ENCODE measurements at places on chromosomes 13 and 19. TPM values are rescaled to one million over a fixed set of nuclear protein-coding genes. Genes with fewer than 3 reads are reported as not detected.
A peak's percentile ranks its signal among the peaks of the same experiment; 100 is the strongest.

DNA sequence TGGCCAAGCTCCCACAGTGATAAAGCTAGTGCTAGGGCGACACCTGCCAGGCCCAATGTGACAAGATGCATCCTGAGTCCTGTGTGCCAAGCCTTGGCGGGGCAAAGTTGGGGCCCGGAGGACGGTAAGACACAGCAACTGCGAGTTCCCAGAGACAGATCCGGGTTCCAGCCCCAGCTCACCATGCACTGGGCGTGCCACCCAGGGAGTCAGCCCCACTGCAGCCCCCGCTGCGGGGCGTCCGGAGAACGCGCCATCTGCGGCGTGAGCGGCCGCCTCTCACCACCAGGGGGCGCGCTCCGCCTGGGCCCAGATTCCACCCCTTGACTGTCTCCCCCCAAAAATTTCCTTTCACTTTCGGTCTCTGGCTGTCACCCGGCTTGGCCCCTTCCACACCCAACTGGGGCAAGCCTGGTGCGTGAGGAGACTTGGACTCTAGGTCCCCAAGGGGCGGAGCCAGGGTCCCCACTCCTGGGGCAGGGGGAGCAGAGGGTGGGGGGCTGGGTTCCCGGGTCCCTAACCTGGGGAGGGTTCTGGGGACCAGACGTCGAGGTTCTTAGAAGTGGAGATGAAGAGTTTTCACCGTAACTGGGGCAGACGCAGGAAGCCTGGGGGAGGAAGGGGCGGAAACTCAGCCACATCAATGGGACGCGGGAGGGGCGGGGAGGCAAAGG is at the start of gene FLT3LG:
Gene FLT3LG (plus strand): TSS at position 348 of the 674 bp plus-strand sequence. CDS start 425 bp downstream, outside the sequence.
- peak; percentile 84 for DNase-seq

- no peak for DNase-seq
Measured at GRCh38 chr13:110576070-110576394, 14.5 kb upstream of the RAB20 start.

The MEIOSIN gene
- total RNA-seq: not detected

- no peak for DNase-seq
Measured at GRCh38 chr13:27607125-27607524, 13.2 kb downstream of the LNX2 start.

The FUT2 gene
- total RNA-seq: not detected

- DNase-seq: no peak
Measured at GRCh38 chr19:18119717-18120105, 22.1 kb downstream of the MAST3 start.

DNA sequence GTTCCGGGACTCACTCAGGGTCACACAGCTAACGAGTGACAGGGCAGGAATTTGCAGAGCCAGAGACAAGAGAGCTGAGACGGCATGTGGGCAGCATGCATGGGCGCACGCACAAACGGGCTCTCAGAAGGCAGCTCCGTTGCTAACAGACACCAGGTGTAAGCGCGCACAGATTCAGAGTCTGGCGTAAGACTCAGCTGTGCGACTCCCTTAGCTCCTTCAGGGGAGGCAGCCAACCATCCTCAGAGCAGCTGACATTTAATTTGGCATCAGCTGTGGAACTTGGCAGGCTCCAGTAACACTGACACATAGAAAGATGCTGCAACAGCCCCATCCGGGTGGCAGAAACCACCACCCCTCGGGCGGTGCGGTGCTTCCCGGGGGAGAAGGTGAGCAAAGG is 7.5 kb upstream of the TM6SF2 start:
- DNase-seq: no peak

DNA sequence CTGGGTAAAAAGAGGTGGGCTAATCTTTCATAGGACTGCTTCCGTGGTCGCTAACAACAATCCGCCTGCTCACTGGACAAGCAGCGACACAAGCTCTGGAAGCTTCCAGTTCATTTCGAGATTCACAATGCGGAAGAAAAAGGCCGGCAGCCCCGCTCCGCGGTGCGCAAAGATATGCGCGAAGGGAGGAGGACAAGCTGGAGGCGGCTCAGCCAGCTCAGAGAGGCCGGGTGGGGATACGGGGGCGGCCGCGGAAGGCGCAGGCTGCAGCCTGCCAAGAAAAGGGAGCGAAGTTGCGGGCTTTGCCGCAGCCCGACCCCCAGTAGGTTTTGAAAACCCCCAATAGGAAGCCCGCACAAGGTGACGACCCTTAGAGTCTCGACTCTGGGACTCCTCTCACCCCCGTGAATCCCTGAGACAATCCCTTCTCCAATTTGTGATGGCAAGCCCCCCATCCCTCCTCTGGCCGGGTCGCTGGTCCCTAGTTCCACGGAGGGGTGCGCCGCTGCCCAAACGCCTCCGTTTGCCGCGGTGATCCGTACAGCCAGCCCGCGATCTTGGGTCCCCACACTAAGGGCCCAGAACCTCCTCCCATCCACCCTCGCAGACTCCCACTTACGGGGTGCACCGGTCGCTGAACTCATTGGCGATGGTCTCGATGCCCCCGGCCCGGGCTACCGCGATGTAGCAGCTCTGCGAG is 697 bp downstream of the HSPH1 start:
- DNase-seq: peak; percentile 48

DNA sequence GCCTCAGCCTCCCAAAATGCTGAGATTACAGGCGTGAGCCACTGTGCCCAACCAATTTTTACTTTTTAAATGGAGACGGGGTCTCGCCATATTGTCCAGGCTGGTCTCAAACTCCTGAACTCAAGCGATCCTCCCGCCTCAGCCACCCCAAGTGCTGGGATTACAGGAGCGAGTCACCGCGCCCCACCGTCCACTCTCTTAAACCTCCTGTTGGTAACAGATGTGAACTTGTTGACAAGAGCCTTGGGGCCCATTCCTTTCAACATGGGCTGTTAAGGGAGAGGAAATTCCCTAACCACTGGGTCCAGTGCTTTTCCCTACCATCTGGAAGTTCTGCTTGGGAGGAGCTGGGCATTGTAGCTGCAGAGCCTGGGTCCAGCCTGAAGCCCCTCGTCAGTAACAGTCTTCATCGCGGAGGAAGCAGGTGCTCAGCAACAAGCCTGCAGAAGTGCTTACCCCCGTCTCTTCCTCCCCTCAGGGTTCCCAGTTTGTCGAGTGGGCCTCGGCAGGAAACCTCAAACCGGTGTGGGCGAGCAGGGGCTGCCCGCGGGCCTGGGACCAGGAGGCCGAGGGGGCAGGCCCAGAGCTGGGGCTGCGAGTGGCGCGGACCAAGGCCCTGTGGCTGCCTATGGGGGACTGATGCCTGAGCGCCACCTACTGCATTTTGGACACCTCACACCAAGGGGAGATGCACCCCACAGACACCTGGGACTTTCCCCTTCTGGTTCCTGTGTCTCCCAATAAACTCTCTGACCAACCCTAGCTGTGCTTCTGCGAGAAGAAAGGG is 4.0 kb upstream of the FLT3LG start:
- DNase-seq: no peak

DNA sequence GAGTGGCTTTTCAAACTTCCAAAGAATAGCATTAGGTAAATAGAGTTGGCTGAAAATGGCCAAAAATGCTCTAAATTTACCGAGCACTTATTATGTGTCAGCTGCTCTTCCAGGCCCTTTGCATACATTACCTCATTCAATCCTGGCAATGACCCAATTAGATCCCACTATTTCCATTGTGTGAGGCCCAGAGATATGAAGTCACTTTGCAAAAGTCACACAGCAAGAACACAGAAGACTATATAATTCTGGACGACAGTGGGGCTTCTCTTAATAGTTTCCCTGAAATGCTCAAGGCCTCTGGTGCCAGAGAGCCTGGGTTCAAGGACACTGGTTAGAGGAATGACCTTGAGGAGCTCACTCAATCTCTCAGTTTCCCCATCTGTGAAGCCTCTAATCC is 146.8 kb downstream of the IER2 start:
- no peak for DNase-seq

DNA sequence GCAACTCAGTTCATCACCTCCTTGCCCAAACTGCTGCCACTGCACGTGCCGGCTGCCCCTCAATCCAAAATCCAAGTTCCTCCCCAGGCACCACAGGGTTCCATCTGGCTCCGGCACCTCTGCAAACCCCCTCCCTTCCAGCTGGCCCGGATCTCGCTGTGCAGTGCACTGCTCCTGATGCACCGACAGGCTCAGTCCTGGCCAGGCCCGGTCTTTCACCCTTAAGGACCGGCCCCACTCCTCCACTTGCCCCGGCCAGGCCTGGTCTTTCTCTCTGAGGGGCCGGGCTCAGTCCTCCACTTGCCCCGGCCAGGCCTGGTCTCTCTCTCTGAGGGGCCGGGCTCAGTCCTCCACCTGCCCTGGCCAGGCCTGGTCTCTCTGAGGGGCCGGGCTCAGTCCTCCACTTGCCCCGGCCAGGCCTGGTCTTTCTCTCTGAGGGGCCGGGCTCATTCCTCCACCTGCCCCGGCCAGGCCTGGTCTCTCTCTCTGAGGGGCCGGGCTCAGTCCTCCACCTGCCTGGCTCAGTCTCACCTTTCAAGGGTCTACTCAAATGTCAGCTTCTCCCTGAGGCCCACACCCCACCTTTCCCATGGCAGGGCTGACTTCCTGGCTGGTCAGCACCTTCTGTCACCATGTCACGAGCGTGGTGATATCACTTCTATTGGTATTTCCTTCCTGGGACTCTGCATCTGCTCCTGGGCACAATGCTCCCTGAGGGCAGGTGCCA is 6.9 kb downstream of the ZNF787 start:
- DNase-seq: no peak

DNA sequence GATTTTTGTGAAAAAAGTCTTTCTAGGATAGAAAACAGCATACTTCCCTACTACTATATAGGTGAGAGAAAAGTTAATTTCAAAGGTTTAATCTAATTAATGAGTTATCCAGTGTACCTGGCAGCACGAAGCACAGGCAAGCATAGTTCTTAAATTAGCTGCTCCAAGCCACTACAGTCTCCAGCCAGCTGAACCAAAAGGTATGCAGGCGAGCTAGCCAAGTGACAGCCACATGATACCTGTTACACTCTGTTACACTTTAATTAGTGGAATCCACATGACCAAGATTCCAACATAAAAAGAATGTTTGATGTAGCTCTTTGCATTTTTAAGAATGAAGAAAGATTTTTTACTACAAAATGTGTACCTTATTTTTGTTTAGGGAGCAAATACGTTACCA is 15.5 kb downstream of the SLC25A30 start:
- DNase-seq: peak; percentile 50

- peak; percentile 73 for DNase-seq
Measured at GRCh38 chr19:41144403-41144802, 30.2 kb downstream of the CYP2F1 start.

The PALM3 gene
- 0.82 TPM for total RNA-seq

- no peak for DNase-seq
Measured at GRCh38 chr13:38530492-38530891, 156.4 kb upstream of the FREM2 start.

The SIGLEC12 gene
- total RNA-seq: not detected

DNA sequence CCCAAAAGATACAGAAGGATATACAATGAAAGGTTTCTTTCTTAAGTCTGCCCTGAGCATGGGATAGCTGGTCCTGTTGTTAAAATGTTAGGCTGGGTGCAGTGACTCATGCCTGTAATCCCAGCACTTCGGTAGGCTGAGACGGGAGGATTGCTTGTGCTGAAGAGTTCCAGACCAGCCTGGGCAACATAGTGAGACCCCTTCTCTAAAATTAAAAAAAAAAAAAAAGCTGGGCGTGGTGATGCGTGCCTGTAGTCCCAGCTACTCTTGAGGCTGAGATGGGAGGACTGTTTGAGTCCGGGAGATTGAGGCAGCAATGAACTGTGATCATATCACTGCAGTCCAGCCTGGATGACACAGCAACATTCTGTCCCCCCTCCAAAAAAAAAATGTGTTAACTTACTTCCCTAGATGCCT is 52.5 kb upstream of the SHKBP1 start:
- no peak for DNase-seq

DNA sequence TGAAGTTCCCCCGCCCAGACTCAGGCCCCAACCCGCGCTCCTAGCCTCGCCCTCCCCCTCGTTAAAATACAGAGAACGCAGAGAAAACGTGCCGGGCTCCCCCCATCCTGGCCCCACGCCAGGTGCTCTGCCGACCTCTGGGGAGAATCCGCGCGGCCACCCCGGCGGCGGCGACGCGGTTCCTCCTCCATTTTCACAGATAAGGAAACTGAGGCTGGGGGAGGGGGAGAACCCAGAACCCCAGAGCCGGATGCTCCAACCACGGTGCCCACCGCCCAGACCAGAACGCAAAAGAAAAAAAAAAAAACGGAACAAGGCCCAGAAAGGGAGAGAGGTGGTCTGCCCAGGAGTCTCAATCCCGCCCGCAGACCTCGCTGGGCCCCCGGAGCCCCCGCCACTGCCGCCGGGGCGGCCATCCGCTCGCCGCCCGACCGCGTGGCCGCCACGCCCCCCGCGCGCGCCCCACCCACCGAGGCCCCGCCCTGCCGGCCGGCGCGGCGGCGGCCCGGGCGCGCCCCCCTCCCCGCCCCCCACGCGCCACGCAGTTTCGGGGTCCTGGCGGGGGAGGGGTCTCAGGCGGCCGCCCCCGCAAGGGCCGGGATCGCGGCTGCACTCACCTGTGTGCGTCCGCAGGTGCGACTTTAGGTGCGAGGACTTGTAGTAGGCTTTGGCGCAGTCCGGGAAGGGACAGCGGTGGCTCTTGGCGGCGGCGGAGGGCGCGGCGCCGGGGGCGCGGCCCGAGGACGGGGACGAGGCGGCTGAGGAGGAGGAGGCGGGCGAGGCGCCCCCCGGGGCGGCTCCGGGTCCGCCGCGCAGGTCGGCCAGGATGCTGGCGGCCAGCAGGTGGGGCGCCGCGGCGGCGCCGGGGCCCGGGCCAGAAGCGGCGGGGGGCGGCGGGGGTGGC is 703 bp downstream of the KLF16 start:
- DNase-seq: no peak

DNA sequence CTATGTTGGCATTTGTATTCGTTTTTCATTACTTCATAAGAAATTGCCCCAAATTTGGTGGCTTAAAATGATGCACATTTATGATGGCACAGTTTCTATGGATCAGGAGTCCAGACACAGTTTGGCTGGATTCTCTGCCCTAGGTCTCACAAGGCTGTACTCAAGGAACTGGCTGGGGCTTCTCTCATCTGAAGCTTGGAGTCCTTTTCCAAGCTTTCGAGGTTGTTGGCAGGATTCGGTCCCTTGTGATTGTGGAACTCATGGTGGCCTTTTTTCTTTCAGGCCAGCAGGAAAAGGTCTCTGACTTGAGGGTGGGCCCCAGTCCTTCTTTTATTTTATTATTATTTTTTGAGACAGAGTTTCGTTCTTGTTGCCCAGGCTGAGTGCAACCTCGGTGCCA is 23.8 kb downstream of the LRCH1 start:
- DNase-seq: no peak

DNA sequence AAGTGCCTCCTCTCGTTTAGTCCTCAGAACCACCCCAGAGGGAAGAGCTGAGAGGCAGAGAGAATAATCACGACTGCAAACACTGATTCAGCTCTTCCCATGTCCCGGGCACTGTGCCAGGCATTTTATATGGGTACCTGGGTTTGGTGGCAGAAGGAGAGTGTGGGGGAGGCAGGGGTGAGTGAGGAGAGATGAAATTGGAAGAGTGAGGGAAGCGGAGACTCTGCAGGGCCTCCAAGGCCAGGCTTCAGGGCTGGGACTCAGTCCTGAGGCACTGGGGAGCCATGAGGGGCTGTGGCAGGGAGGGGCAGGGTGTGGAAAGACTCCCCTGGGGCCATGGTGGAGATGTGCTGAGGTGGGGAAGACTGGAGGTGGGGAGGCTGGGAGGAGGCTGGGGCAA is 8.7 kb downstream of the SYNGR4 start:
- DNase-seq: no peak

The ZNF418 gene
- total RNA-seq: 10.5 TPM

- DNase-seq: peak; percentile 30
Measured at GRCh38 chr13:99686157-99686572, 184.9 kb downstream of the TM9SF2 start.

The GIPR gene
- total RNA-seq: 2.4 TPM

GRCh38 chr19:11367528-11367927 is 6.9 kb upstream of the SWSAP1 start:
- no peak for DNase-seq

All from heart right ventricle (tissue), 16 donors.